ENCODE measurements at places on chromosomes 2 and 18.

DNA sequence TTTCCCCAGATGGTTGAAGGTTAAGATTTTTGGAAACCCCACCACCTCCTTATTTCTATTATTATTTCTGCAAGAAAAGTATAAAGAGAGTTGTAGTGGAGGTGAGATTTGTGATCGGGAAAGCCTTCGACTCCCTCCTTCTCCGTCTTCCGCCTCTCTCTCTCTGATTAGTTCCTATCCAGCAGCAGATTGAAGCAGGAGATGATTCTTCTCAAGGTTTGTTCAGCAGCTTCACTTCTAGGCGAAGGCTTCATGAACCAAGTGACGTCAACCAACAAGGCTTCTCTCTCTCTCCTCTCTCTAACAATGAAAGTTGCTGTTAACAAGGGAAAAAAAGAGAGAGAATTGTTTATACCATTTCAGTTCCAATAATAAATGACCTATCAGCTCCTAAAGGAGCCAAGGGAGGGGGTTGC, at the start of gene BAZ2B:
TSS of gene BAZ2B (minus strand) at position 263 of the 416 bp plus-strand sequence. CDS start 137,829 bp downstream, outside the sequence.
- peak; percentile 81 for DNase-seq

DNA sequence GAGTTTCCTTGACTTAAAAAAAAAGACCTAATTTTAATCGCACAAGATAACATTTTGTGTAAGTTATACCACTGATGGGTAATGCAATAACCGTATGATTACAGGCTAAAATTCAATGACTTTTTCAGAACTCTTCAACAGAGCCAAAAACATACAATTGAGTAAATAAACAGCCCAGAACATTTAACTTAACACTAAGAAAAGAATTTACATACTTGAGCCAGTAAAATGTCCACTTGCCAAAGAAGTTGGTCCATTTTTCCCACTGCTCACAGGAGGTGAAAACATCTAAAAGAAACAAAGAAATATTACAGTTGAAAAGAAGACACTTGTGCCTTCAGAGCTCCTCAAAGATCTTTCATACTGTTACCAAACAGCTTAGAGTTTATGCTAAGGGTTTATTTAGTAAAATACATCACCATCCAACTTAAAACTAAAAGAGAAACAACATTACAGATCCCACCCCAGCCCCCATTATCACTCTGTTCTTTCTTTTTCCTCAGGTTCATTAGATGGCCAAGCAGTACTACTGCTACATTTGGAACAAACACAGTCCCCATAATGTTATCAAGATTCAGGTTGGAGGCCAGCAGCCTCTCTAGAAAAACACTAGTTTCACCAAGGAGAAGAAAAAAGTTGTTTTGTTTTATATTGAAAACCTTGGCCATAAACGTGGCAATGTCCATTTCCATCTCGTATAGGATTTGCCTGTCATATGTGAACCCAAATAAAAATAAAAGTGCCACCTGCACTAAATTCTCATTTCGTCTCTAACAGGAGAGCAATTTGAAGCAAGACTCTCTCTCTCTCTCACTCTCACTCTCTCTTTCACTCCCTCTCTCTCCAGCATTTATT, 2.7 kb downstream of the TCF4 start:
- peak; percentile 67 for DNase-seq

DNA sequence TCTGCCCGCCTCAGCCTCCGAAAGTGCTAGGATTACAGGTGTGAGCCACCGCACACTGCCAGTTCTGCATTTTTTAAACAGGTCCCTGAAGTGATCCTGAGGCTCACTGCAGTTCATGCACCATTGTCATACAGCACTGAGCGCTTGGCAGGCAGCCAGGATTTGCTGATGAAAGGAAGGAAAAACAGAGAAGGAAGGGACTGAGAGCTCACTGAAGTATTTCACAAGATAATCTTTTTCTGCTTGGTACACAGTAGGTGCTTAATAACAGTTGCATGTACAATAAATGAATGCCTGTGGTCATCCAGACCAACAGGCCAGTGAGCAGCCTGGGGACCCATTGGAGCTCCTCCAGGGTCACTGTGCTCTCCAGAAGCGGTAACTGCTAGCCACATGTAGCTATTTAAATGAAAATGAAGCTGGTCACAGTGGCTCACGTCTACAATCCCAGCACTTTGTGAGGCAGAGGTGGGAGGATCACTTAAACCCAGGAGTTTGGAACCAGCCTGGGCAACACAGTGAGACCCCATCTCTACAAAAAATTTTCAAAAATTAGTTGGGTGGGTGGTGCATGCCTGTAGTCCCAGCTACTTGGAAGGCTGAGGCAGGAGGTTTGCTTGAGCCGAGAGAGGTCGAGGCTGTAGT, 33.1 kb upstream of the SMAD7 start:
- no peak for DNase-seq

- DNase-seq: no peak
Measured at GRCh38 chr2:238636269-238637073, 209.7 kb downstream of the ASB1 start.

DNA sequence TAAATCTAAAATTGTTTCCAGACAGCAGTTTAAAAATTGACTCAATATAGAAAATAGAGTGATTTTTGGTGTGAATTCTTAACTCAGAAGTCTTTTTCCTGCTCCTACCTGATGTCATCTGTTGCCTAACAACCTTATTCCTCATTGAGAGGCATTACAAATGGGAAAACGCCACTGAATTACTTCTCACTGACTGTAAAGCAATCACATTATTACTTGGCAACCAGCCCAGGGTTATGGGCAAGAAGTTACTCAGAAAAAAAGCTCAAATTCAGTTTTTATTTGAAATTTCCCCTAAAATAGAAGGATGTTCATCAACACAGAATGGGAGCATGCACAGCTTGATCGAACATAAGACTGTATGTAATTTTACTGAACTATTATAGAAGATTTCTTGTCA, 201.8 kb upstream of the GULP1 start:
- DNase-seq: no peak

DNA sequence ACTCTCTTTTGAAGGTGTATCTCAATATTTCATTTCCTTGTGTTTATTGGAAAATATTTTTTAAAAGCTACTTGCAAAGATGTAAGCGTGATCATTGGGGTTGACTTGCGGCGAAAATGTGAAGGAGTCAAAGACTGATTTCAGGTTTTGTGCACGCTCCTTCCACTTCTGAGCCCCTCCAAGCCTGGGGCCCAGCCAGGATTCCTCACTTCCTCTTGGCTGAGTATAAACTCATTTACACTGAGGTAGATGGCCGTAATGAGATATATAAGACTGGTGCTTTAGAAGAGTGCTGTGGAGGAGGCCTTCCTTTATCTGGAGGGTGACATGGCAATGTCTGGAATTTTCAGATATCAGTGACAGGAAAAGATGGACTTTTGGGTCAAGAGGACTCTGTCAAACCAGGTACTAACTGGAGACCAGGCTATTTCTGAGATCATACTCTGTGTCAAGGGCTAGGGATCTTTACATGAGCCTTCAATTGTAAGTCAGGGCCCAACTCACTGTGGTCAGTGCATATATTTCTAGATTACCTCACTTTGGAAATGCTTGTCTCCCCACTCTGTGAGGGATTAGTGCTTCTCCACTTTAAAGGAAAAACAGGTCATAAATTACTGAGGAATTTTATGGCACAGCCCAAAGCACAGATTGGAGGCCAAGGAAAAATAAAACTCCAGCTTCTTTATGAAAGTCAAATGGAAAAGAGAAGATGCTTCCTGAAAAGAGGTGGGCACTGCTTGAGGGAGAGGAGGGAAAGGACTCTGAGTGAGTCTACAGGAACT, 22.8 kb downstream of the PRKCE start:
- DNase-seq: no peak

Measured in left lung (tissue), 14 donors.